Natural killer cell treated with Interleukin-12 subunit alpha and Interleukin-12 subunit beta and Interleukin-15 and Interleukin-18, amount 100 ng/mL, for 72 hours (primary cell): ENCODE measurements at places on chromosomes 6 and 20.
A peak's percentile ranks its signal among the peaks of the same experiment; 100 is the strongest.

- DNase-seq = no peak
These were observed 13.6 kb downstream of the SLC17A2 start for GRCh38 chr6:25916789-25917490.

DNA sequence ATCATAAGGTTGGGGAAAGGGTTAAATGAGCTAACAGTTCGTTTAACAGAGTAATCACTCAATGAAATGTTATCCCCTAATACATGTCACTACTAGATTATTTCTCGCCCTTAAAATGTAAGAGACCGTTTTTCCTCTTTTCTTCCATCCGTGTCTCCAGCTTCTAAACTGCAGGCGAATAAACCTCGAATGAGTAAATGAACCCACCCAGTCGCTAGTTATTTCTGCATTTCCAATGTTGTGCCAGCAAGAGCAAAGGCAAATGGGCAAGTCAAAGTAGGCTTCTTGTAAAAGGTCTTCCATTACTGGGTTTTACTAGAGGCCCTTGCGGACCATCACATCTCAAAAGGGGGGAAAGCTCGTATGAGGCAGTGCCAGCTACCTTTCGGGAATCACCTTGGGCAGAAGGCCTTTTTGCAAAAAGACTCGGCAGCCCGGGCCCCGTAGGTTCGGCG is 400 bp upstream of the SMAP1 start:
- no peak for DNase-seq

DNA sequence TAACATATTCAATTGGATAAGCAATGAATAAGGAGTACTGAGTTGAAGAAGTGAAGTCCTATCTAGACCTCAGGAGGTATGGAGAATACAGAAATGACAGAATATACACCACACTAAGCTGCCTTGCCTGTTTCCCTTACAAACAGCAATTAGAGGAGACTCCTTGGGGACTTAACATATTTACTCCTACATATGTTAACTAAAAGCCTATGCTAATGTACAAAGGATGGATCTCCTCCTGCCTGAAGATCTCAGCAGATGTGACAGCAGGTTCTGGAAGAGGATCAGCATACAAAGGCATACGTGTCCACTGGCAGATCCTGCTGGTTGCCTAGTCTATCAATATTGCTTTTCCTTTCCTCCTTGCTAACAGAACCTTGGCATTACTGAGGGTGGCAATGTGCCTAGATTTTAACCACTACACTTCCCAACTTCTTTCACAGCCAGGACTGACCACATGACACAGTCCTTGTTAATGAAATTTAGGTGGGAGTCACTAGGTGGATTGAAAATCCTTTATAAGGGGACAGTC is 29.6 kb downstream of the PRKN start:
- DNase-seq = no peak

GRCh38 chr20:24148372-24148771 is 159.8 kb upstream of the GGTLC1 start:
- peak; percentile 75 for DNase-seq

DNA sequence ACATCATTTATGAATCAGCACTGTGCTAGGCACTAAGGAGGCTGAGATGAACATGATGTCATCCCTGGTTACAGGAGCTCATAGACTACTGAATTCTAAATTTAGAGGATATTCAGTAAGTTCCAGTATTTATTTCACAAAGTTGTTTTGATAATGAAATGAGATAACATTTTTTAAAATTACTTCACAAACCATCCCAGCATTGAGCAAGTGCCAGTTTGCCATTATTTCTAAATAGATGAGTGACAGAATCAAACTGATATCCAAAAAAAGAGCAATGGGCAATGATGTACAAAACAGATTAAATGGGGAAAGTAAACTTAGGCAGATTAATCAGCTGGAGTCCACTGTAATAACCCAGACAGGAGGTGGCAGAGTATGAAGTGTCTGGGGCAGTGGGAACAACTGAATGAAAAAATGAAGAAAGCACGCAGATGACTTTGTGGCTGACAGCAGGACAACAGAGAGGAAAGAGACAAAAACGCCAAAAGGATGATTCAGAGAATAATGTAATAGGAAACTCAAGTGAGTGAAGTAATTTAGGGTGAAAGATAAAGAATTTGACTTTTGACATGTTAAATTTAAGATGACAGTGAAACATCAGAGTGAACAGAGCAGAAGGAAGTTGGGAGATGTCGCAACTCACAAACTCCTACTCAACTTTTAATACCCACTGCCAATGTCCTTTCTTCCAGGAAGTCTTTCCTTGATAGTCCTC is 70.2 kb downstream of the RCAN2 start:
- no peak for DNase-seq

GRCh38 chr6:135534773-135535380 is 37.3 kb upstream of the AHI1 start:
- no peak for DNase-seq

DNA sequence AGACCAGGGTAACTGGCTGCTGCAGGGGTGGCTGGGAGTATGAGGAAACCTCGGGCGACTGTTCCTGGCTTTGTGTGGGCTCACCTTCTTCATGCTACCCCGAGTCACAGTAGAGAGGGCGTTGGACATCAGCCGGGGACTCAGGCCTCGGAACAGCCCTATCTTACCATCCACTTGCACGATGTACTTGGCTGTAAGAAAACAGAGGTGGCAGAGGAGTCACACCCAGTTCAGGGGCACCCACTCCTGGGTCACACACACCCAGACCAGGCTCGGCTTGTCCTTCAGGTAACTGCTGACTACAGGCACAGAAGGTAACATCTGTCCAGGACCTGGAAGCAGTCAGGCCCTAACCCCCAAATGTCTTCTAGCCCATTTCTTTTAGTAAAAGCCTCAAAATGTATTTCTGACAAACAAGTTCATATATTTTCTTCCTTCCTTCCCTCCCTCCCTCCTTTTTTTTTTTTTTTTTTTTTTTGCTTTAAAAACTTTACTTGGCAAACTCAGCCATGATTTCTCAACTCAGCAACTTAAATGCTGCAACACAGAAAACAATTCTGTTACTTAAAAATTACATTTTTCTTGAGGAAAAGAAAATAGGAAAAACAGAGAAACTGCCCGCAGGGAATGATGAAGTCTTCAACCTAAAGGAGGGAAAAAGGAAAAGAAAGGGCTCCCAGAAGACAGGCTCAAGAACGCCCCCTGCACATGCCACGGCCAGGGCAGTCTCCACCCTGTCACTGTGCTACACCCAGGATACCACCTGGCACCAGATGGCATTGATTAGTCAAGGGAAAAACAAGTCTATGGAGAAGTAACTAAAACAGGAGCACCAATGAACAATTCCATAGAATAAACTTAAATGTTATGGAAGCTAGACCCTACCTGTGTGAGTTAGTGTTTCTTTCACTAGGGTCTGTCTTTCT is 7.3 kb downstream of the MTCH1 start:
- no peak for DNase-seq
